Gastroesophageal sphincter (tissue), 4 donors: ENCODE measurements at places on chromosomes 2 and 18. TPM values are rescaled to one million over a fixed set of nuclear protein-coding genes. Genes with fewer than 3 reads are reported as not detected.

The ASIC4 gene
- not detected for total RNA-seq

The IMP4 gene
- 125 TPM for total RNA-seq

DNA sequence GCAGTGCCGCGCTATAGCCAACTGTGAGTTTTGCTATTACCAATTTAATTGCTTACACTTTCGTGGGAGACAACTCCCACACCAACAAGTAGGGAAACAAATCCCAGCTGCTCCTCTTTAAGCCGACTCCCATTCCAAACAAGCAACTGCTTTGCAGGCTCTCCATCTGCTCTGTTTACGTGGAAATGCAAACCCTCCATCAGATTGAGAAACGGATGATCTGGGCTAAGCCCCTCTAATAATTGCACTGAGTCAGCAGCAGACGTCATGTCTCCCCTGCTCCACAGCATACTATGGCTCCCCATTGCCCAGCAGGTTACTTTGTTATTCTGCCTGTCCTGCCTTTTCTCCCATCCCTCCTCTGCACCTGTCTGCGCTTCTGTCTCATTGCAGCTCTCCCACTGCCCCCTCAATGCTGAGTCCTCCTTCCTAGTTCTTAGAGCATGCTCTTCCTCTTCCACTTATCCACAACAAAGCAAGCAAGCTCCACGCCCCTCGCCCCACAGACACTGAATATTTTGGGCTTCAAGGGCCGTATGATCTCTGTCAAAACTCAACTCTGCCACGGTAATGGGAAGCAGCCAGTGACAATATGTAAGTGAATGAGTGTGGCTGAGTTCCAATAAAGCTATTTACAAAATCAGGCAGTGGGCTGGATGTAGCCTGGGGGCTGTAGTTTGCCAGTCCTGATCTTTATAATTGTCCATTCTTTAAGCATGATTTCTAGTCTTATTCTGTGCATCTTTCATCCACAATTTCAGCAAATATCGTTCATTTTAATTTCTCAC is 39.5 kb upstream of the ARL4C start:
- ATAC-seq, result no peak

- no peak for ATAC-seq
These were observed 801.8 kb downstream of the CCDC85A start for GRCh38 chr2:56985609-56986008.

The NYAP2 gene
- total RNA-seq, result not detected

DNA sequence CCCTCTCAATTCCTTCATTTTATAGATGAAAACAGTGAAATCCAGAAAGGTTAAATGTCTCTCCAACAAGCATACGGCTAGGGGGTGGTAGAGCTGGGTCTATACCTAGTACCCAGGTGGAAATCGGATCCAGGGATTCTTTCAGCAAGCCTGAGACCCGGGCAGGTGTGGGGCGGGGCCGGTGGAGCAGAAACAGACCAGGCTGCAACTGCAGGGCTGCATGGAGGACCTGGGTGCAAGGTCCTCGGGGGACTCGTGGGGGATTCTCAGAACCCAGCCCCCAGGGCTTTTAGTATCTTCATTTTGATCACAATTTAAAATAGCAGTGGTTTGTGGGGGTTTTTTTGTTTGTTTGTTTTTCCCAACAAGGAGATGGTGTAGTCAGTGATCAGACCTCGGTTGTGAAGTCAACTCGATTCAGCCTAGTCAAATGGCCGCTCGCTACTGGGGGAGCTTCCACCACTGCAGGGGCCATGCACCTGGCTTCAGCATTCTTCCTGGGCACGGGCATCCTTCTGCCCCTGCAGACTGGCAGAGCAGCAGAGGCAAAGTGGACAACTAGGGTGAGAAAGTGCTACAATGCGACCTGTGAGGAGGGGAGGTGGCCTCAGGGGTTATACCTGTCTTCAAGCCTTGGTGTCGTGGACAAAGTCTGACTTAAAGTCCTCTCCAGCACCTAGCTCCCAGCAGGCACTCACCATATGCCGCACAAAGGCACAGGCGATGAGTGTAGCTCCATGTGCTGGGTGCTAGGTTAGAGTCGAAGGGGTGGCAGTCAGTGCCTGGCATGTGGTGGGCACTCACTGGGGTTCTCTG is 46.3 kb downstream of the GORASP2 start:
- no peak for ATAC-seq

The ABCA12 gene
- total RNA-seq, result not detected

DNA sequence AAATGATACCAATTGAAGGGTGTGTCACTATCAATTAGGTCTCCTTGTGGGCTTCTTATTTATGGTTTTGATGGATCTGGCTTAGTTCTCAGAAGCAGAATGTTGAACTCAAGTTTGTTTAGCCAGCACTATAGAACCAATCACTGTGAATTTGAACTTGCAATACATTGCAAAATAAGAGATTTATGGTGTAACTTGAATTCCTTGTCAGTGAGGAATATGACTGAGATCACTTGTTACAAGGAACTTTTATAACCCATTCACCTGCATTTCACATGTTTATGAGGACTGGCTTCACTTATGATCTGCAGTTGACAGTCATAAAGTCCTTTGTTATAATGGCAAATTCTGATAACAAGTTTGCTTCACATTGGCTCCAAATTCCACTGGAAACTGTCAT is 9.8 kb downstream of the GATA6 start:
- no peak for ATAC-seq

The ZAP70 gene
- total RNA-seq, result 0.46 TPM

DNA sequence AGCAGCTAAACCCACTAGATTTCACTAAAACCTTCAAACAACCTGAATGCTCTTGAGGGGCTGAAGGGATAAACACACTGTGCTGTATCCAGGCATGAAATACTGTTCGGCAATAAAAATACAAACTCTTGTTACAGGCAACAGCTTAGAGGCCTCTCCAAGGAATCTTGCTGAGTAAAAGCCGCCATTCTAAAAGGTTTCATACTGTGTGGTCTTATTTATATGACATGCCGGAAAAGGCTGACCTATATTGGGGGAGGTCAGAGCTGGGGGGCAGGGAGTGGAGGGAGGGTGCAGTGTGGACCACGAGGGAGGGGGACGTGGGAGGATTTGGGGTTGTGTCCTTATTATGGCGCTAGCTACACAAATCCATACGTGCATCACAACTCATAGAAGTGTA is 136.2 kb downstream of the MBP start:
- ATAC-seq, result no peak

DNA sequence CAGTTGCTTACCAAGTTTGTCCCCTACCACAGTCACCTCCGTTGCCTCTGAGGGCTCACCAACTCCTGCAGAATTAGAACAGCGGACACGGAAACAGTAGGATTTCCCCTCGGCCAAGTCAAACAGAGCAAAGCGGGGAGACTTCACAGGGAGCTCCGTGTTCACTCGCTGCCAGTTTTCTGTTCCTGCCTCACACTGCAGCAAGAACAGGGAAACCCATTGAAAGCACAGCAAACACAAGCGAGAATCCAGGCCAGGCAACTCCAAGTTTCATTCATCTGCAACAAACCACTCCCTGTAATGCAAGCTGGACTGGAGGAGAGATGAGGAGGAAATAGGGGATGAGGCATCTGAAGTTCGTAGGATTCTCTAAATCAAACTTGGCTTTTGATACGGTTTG is 84.2 kb downstream of the MYOM1 start:
- no peak for ATAC-seq

DNA sequence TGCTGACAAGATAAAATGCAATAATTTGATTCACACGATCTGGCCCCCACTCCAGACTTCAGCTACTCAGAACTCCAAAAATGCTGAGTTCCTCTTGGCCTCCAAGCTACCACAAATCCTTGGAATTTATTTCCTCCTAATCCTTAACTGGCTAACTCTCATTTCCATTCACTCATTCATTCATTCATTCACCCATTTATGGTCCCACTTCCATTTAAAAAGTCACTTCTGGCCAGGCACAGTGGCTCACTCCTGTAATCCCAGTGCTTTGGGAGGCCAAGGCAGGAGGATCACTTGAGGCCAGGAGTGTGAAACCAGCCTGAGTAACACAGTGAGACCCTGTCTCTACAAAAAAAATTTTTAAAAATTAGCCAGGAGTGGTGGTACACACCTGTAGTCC is 12.5 kb downstream of the SOS1 start:
- no peak for ATAC-seq

DNA sequence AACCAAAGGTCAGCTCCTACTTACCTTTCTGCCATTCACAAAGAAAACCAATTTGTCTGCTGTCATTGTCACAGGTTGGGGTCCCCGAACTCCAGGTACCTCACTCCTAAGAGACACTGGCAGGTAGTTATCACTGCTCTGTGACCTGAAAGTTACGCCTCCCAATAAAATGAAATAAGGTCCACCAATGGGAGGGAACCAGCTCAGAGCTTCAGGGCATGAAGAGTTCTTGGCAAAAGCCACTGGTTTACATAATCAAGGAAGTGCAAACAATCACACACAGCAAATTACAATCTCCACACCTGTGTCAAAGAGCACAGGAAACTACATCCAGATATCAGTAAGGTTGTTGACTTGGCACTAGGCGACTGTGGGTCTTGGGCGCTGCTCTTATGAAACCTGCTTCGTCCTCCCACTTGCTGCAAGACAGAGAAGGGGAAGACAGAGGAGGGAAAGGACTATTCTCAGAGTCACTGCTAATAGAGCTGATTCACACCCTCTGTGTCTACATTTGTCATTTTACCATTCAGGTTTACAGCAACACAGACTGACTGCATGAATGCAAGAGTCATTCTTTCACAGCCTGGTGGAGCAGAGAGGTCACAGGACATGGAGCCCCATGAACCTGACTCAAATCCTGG is at the start of gene XDH:
Gene XDH (minus strand): TSS at position 142 of the 641 bp plus-strand sequence. CDS start 76 bp downstream, at position 66.
- no peak for ATAC-seq

GRCh38 chr2:82055846-82056245 is 1751.3 kb upstream of the LRRTM1 start:
- ATAC-seq, result no peak
